T-helper 2 cell treated with Interferon-gamma antibody and Interleukin-4, amounts not matched to agents 5 μg/mL and 100 μg/mL, for 36 hours (primary cell): ENCODE measurements at places on chromosomes 1 and 21.

DNA sequence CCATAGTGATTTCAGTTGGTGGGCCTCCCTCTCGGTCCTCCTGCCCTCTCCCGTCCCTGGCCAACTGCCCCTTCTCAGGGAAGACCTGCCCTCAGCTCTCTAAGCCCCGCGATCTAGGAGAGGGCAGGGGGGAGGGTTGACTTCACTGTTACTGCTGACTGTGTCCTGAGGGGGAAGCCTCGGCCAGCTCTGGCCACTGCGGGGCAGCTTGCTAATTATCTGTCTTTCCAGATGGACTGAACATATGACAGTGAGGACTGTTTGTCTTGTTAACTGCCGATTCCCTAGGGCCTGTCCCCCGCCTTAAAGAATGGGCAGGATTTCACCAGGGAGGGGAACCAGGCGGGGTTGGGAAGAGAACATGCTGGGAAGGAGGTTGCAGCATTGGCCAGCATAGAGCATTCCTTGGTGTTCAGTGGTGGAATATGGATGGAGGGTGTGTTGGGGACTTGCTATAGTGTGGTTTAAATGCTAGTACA, 22.9 kb downstream of the NIPAL3 start:
- DNase-seq, result no peak

DNA sequence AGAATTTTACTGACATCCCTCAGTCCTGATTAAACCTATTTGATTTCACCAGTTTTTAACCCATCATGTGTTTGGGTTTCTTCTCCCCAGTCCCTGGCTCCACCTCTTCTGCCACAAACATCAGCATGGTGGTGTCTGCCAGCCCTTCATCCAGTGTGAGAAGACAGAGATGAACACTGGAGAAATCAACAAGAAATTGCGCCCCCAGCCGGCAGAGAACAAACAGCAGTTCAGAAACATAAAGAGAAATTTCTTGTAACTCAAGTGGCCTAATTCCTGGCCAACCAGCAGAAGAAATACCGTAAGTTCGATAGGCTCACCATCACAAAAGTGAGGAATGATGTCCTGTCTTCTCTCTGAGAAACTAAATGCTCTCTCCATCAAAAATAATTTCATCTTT, 18.3 kb downstream of the S100A11 start:
- no peak for DNase-seq

DNA sequence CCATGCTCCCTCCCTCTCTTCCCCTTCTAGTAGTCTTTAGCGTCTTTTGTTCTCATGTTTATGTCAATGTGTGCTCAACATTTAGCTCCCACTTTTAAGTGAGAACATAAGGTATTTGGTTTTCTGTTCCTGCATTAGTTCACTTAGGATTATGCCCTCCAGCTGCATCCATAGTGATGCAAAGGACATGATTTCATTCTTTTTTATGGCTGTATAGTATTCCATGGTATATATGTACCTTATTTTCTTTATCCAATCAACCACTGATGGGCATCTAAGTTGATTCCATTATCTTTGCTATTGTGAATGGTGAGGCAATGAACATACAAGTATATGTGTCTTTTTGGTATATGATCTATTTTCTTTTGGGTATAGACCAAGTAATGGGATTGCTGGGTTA, 38.3 kb upstream of the PALMD start:
- no peak for DNase-seq

DNA sequence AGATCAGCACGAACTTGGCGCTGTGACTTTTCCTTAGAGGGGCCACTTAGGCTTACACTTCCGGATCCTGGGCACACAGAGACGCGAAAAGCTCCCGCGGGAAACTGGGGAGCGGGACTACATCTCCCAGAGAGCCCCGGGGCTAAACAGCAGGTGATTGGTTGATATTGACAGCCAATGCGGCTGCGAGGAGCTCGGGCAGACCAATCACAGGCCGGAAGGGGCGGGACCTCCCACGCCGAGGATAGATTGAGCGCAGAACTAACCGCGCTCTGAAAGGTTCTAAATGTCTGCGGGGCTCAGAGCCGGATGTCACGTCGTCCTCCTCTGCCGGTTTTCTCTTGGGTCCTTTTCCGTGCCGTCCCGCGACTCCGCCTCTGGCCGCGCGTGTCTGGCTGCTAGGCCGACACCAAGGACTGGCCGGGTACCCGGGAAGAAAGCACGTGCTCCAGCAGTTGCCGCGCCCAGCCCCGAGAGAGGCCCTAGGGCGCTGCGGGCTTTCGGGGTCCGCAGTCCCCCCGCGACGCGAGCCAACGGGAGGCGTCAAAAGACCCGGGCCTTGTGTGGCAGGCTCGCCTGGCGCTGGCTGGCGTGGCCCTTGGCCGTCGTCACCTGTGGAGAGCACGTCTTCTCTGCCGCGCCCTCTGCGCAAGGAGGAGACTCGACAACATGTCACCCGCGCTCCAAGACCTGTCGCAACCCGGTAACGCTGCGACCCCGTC, at the start of gene MTR:
MTR (plus strand) TSS at position 258 of the 722 bp plus-strand sequence; CDS start at position 670, 412 bp downstream.
- DNase-seq, result peak; percentile 96
